Aorta (tissue), 5 donors: ENCODE measurements at places on chromosomes 3 and 15. TPM values are rescaled to one million over a fixed set of nuclear protein-coding genes. Genes with fewer than 3 reads are reported as not detected.
A peak's percentile ranks its signal among the peaks of the same experiment; 100 is the strongest.

DNA sequence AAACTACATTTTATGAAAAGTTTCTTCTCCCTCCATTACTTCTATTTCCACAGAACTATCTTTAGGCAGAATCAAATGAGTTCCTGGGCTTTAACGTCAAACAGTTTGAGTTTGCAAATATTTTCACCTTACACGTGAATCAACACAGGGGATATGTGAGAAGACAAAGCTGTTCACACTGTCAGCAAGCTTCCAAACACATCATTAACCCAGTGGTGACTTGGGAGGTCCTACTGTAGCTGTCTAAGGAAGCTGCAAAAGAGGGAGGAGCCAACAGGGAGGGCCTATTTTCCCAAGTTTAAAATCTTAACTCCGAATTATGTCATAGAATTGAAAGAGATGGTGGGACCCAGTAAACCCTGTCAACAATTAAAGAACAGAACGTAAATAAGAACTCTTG, 337.8 kb upstream of the DNAJC19 start:
- H3K27me3 ChIP-seq: no peaks in the 10 kb centered on the region
- DNase-seq: no peak
- no peak overlapping the region for H3K27ac ChIP-seq
- no peak overlapping the region for H3K4me3 ChIP-seq

DNA sequence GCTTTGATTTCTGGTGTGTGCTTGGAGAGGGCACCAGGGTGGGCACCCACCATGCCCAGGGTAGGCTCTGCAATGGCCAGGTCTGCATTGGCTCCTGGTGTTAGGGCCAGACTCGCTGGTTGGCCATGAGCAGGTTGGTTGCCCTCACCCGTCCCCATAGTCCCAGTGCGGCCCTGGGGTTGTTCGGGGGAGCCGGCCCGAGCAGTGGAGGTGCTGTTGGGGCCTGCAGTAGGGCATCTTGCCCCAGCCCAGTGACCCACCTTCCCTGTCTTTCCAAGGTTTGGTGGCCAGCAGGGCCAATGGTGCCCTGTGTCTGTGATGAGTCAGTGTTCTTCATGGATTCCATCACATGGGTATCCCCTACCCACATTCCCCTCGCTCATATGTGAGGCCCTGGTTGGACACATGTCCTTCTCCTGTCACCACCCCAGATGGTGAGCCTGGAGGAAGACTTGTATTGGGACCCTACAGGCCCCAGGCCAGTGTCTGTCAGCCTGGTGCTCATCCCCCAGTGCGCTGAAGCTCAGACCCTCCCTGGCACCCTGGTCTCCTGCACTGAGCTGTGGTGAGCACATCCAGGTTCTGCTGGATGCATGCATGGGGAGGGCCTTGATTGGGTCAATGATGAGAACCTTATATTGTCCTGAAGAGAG, 190.1 kb downstream of the UBE3A start:
- H3K27me3 ChIP-seq: no peaks in the 10 kb centered on the region
- H3K36me3 ChIP-seq: no peaks in the 10 kb centered on the region
- no peak overlapping the region for H3K4me3 ChIP-seq
- DNase-seq: peak; percentile 24

DNA sequence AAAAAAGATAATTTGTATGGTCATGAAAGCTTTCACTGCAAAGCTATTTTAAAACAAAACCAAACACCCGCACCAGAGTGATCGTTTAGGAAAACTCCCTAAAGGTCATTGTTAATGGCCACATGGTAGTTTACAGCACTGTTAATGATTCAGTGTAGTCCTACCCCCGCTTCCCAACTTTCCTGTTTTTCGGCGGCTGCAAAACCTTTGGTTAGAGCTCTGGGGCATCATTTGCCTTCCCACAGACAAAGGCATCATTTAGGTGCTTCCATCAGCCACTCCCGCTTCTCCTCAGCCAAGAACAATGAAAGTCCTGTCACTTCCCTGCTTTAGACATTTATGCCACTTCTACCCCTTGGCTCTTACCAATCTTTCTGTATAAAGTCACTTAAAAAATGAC, 10.6 kb downstream of the MELTF start:
- H3K4me3 ChIP-seq: no peak overlapping the region
- DNase-seq: no peak
- H3K27me3 ChIP-seq: no peaks in the 10 kb centered on the region
- H3K36me3 ChIP-seq: no peaks in the 10 kb centered on the region
- H3K27ac ChIP-seq: no peak overlapping the region

RBP2 gene
- total RNA-seq: not detected

TXNRD3 gene
- 13.7 TPM for total RNA-seq
